ENCODE measurements at places on chromosomes 4 and X.

- no peak for DNase-seq
Measured at GRCh38 chr4:107444-108429, 16.6 kb upstream of the ZNF718 start.

GRCh38 chr4:140004549-140004895 is 149.5 kb downstream of the MAML3 start:
- DNase-seq: no peak

GRCh38 chr4:22483551-22483981 is 32.3 kb downstream of the ADGRA3 start:
- DNase-seq: no peak

DNA sequence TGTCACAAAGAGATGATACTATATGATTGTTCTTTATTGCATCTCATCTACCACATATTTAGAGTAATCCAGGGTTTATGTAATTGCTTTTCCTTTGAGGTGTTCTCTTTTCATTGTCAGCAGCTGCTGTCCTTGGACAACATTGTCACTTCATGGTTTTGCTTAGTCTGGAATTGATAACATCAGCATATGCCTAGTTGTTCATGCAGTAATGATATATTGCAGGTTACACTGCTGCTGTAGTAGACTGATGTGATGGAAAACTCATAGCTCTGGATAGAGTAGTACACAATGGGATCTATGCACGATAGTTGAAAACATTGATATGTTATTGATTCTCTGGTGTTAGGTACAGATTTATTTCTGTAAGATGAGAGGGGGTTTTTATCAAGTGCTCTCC is 13.7 kb downstream of the NEIL3 start:
- DNase-seq: no peak

- DNase-seq: no peak
Measured at GRCh38 chr4:80710748-80711451, 319.6 kb upstream of the BMP3 start.

- DNase-seq: no peak
Measured at GRCh38 chr4:153509724-153510123, 43.6 kb downstream of the TMEM131L start.

DNA sequence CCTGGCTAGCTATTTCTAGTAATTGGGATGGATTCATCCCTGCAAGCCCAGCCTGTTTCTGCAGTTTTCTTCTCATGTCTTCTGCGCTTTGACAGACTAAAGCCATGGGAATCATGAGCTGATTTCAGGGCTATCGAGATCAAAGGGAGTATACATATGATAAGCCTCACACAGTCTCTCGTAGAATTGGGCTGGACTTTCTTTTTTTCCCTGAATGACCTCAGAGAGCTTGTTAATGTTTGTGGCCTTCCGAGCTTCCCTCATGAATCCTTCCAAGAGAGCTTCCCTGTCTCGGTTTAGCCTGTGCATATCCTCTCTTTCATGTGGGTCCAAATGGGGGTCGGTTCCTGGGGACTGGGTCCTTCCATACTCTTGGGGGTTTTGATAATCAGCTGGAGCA is 130.3 kb downstream of the ADRA2C start:
- no peak for DNase-seq

GRCh38 chr4:185797596-185798338 is 14.2 kb downstream of the SORBS2 start:
- DNase-seq: no peak

DNA sequence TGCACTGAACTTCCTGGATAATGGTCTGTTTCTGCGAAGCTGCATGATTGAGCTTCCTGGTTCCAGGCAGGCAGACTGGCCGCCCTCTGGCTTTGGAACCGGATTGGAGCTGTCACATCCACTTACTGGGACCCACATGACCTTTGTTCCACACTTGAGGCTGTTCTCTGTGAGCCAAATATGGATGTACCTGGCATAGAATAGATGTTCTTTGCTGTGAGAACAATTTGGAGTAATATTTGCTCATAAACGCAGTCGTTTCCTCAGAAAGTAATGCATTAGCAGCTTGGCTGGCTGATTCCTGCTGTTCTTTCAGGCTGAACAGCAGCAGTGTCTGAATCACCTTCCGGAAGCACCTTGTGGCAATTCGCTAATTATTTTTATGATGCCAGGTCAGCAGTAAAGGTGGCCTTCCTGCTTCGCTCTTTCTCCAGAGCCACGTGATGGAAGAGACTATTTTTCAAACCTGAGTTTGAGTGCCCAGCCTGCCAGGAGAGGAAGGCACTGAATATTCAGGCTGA is 78.1 kb upstream of the BOD1L1 start:
- no peak for DNase-seq

All from mesenteric fat pad (tissue), 1 donor.